Hepatocyte (in vitro differentiated cells): ENCODE measurements at places on chromosomes 5 and 9.

GRCh38 chr9:69175486-69175885, 1.4 kb downstream of the TJP2 start:
- DNase-seq = no peak

DNA sequence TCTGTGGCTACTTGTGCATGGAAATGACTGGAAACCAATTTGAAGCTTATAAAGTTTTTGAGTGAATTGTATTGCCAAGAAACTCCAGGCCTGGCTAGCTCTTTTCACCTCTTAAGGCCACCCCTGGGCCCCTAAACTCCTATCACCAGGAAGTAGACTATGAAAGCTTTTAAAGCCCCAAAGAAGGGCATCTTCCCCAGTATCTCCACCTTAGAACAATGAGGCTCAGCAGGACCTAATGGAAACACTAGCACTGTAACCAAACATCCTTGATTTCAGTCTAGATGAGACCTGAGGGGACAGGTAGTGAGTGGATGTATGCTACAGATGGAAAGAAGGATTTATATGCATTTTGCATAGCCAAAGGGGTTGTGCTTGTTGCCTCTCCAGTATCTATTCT, 25.0 kb downstream of the LYRM7 start:
- DNase-seq = no peak

DNA sequence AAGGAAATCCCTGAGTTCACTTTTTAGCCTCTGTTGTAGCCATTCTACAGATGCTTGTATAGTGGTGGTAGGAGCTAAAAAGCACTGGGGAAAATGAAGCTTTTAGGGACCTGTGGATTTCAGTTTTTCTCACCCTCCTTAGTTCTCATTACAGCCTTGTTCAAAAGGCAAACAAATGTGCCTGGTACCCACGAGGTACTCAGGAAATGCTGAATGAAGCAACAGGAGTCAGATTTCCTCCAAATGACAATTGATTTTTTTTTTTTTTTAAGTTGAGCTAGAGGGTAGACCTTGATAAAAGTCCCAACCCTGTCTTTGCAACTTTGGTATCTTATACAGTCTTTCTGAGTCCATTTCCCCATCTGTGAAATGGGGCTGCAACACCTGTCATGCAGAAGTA, 21.3 kb upstream of the TMOD1 start:
- DNase-seq = no peak

- DNase-seq = no peak
Observed at GRCh38 chr9:13166996-13167395, 112.5 kb downstream of the MPDZ start.
